Anterior cingulate cortex (tissue), 58 donors: ENCODE measurements at places on chromosomes 2 and 18.

GRCh38 chr2:240916571-240917008 lies 10.5 kb downstream of the CROCC2 start:
- no peak for DNase-seq

- DNase-seq, result no peak
Observed at GRCh38 chr2:47916412-47916811, 10.1 kb upstream of the FBXO11 start.

GRCh38 chr18:35973650-35974049 lies 1.2 kb downstream of the RMP24 start:
- DNase-seq, result no peak

DNA sequence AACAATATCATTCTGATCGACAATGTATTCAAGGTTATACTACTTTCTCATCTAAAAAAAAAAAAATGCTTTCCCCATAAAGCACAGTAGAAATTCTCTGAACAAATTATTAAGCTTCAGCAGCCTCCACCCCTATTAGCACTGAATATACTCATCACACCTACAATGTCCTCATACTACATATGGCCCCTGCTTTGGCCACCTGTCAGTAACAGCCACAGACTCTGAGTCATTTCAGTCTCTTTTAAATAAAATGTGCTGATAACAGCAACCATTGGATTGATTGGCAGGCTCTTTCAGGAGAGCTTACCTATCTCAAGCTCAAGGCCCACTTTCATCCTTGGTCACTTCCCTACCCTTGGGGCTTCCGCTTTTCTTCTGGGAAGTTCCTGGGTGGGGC lies 236.7 kb downstream of the TMX3 start:
- DNase-seq, result no peak

GRCh38 chr2:223357076-223357475 lies 245.1 kb downstream of the SCG2 start:
- DNase-seq, result no peak

DNA sequence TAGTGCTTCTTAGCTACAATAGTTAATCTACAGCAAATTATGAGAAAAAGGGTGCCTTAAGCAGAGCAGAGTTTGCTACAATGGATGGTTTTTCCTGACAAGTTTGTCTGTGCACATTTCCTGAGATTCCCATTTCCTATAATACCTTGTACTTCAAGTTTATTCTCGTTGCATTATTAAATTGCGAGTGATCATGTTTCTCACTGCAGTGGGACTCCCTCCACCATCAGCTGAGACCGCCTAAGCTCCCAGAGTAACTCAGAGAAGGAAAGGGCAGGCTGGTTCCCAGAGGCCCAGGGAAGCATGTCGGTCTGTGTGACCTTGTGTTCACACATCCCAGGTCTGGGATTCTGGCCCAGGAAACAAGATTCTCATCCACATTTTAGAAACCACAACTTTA lies 162.1 kb downstream of the ARL4C start:
- no peak for DNase-seq

GRCh38 chr18:55421615-55422419 lies 166.2 kb downstream of the TCF4 start:
- DNase-seq, result peak; percentile 50

DNA sequence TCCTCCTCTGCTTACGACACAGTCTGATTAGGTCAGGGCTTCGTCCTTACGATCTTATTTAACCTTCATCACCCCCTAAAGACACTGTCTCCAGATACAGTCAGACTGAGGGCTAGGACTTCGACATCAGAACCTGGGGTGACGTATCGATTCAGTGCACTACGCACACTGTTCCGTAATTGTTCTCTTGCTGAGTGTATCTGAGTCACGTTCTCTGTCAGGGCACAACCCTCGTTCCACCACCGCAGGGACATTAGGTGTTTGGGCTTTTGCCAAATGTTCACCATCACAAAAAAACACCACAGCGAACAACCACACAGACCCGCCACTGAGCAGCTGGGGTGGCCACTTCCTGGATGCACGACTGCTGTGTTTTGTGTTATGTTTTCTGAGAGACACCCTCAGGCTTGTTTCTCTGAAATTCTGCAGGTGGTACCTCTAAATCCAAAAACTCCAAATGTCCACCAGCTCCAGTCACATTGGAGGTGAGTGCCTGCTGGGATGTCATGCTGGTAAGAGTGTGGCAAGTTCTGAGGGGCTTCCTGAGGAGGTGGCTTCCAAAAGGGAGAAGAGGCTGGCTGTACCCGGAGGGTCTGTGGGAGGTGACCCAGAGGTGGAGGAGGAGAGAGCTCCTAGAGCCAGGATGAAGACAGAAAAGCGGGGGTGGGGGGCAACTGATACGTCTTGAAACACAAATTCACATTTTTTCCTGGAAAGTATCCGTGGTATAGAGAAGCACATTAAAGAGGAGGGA lies 66.6 kb downstream of the ADNP2 start:
- DNase-seq, result no peak

DNA sequence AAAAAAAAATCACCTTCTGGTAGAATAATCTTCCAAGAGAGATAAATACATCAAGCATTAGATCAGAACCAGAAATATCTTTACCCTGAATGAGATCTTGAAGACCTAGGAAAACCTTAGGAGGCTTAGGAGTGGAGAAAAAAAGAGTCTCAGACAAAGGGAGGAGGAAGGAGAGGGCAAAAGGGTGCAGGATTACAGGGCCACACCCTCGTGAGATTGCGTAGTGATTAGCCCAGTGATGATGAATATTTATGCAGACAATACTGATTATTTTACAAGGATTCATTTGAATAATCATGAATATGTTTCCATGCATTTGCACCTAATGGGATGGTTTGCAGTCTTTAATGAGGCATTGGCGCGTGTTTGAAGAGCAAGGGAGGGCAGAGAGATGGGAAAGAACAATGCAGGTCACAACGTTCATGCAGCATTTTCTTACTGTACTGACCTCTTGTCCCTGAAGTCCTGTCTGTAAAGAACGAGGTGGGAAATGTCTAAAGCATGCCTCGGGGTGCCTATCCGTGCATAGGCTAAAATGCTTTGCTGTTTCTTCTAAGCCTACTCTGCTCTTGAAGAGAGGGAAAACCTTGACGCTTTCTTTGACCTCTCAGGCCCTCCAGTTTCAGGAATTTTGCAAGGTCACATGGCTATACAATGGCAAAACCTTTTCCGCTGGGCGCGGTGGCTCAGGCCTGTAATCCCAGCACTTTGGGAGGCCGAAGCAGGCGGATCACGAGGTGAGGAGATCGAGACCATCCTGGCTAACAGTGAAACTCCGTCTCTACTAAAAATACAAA lies 18.6 kb upstream of the ZNF532 start:
- no peak for DNase-seq

GRCh38 chr2:134924912-134925311 lies 6.3 kb downstream of the CCNT2 start:
- DNase-seq, result no peak
